ENCODE measurements at places on chromosomes 7 and 10.
A peak's percentile ranks its signal among the peaks of the same experiment; 100 is the strongest.

- no peaks in the 10 kb centered on the region for H3K27me3 ChIP-seq
- no peak overlapping the region for H3K27ac ChIP-seq
- H3K36me3 ChIP-seq: peaks cover 2% of the 10 kb centered on the region
- H3K4me1 ChIP-seq: peaks cover 26% of the 10 kb centered on the region
- no peak overlapping the region for H3K4me3 ChIP-seq
- no peak for DNase-seq
These were observed 17.9 kb upstream of the SMO start for GRCh38 chr7:129170441-129171021.

- no peak for DNase-seq
- no peaks in the 10 kb centered on the region for H3K4me1 ChIP-seq
- no peak overlapping the region for H3K4me3 ChIP-seq
- no peaks in the 10 kb centered on the region for H3K27me3 ChIP-seq
- H3K36me3 ChIP-seq: no peaks in the 10 kb centered on the region
These were observed 1060.5 kb downstream of the XPNPEP1 start for GRCh38 chr10:108862676-108863350.

DNA sequence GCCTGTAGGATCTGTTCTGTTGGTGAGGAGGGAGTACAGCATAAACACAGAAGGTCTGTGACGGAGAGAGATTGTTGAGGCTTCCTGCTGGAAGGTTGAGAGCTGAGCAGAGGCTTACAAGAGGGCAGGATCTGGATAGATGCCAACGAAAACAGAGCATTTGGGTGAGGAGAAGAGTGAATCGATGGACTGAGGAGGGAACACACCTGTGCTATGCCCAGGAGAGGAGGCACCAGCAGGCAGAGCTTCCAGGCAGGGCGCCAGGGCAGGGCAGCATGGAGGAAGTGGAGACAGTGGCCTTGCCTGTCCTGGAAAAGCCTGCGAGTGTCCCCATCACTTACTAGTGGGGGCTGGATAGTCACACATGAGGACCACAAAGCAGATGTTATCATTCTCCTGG lies 282.9 kb downstream of the PAXIP1 start:
- H3K27me3 ChIP-seq: peaks cover 13% of the 10 kb centered on the region
- no peak for DNase-seq
- H3K4me3 ChIP-seq: no peak overlapping the region
- H3K36me3 ChIP-seq: no peaks in the 10 kb centered on the region

- no peaks in the 10 kb centered on the region for H3K4me1 ChIP-seq
- DNase-seq: no peak
- H3K4me3 ChIP-seq: no peak overlapping the region
- H3K27ac ChIP-seq: no peak overlapping the region
These were observed 222.8 kb downstream of the GALNT17 start for GRCh38 chr7:71354716-71355115.

GRCh38 chr10:7471720-7472367 lies 61.0 kb upstream of the SFMBT2 start:
- DNase-seq: peak; percentile 21
- no peaks in the 10 kb centered on the region for H3K27me3 ChIP-seq
- no peaks in the 10 kb centered on the region for H3K36me3 ChIP-seq
- peak overlapping the region; percentile 61 for H3K4me3 ChIP-seq
- peaks cover 35% of the 10 kb centered on the region for H3K4me1 ChIP-seq

- no peaks in the 10 kb centered on the region for H3K27me3 ChIP-seq
- H3K36me3 ChIP-seq: peaks cover 11% of the 10 kb centered on the region
- no peak overlapping the region for H3K27ac ChIP-seq
These were observed 19.3 kb downstream of the ZNF786 start for GRCh38 chr7:149071182-149071635.

DNA sequence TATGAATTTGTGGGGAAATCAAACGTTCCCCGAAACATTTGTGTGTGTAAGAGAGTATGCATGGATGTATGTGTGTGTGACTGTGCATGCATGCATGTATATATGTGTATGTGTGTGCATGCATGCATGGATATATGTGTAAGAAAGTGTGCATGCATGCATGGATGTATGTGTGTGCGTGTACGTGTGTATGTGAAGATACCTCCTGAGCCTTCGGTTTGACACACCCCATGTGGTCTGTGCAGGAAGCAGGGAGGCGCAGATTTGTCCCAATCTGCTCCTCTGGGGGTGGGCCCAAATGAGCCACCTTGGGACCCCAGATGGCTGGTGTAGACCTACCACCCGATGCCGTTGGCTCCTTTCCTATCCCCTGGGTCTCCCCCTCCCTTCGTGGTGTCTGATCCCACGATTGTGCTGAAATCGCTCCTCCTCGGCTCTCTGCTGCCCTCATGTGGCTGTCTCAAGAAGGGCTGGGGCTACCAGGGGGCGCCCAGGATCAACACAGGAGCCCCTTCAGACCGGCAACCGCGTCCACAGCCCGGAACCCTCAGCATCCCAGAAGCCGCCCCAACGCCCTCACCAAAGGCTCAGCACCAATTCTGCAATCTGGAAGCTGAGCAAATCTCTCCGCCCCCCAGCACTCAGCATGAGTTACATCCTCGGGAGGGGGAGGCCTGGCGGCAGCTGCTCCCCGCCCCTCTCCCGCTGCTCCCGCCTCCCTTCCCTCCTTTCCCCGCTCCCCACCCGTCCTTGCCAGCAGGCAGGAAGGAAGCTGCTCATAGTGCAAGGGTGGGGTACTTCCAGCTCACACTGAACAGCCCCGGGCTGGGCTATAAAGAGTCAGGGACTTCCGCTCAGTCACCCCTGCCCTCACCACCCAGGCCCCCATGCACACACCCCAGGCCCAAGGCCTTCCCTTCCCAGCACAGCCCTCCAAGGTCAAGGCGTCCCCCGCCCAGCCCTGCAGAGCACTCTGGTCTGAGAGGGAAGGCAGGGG lies 2.3 kb upstream of the NOS3 start:
- H3K4me3 ChIP-seq: peak overlapping the region; percentile 13
- H3K36me3 ChIP-seq: peaks cover 2% of the 10 kb centered on the region
- H3K4me1 ChIP-seq: peaks cover 16% of the 10 kb centered on the region
- peak; percentile 65 for DNase-seq
